ENCODE measurements at places on chromosomes 6 and 20.

DNA sequence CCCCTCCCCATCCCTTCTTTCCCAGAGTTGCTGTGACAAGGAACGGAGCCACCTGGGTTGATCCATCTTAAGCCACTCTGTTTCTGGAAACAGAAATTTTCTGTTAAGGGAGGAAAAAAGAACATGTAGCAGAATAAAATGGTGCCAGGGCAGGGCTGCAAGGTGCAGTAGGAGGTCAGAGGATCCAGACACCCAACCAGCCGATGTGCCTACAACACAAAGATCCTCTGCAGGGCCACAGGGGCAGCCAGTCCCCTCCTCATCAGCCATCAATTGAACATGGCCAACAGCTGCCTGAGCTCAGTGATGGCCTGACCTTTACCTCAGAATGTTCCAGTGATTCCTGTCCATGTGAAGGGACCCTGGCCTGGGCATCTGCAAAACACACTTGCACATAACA is 11.9 kb downstream of the MDFI start:
- H3K4me3 ChIP-seq: no peak overlapping the region
- H3K36me3 ChIP-seq: peaks cover 3% of the 10 kb centered on the region
- H3K27me3 ChIP-seq: peaks cover 3% of the 10 kb centered on the region

DNA sequence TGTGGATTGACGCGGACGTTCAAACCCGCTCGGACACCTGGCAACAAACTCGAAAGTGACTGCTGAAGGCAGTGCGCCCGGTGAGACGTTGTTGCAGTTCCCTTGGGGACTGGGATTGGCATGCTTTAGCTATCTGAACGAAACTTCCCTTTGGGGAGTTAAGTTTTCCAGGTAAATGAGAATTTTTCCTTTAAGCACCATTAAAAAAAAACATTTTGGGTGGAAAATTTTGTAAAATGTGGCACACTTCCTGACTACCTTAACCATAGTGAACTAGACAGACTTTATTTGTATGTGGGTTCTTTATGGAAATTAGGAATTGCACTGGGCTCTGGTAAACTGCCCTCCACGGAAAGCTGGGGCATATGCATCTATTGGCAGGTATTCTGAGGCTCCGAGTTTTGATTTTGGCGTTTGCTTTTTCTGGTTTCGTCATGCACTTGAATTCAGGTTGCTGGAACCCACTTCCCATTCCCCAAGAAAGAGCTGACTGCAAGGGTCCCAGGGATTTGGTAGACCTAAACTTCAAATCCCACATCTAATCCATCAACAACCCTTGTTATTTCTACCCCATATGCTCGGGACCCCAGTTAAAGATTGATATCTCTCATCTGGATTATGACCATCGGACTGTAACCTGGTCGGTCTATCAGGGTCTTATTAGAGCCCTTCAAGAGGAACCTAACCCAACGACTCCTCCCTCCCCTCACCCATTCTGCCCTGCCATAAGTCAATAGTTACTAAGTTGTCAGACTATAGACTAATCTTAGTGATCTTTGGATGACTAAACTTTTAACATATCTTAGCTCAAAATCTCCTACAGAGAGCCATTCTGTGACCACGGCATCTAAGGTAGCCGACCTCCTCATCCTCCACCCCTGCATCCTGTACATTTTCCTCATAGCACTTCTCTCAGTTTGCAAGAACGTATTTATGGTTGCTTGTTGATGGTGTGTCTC is 800 bp upstream of the DYNLT1 start:
- H3K27ac ChIP-seq: peak overlapping the region; percentile 90
- peak; percentile 35 for DNase-seq
- H3K36me3 ChIP-seq: no peaks in the 10 kb centered on the region
- peak overlapping the region; percentile 82 for H3K4me3 ChIP-seq

DNA sequence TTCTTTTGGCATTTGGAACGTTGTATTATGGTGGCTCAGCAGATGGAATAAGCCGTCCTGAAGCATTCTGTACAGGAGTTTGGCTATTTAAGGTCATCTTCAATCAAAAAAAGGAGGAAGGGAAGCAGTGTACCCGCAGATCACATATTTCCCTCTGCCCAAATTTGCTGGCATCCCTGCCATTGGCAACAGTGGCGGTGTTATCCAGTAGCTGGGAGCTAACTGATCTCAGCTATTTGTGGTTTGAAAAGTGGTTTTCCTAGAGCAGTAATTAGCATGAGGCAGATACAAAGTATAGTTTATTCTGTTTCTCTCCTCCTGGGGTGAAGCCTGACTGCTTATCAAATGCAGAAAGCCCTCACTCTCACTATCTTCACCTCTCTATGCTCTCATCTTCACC is 576.8 kb downstream of the QKI start:
- H3K4me3 ChIP-seq: no peak overlapping the region
- H3K4me1 ChIP-seq: no peaks in the 10 kb centered on the region
- no peaks in the 10 kb centered on the region for H3K27me3 ChIP-seq
- H3K27ac ChIP-seq: no peak overlapping the region

- no peak overlapping the region for H3K27ac ChIP-seq
- peaks cover 9% of the 10 kb centered on the region for H3K4me1 ChIP-seq
- H3K36me3 ChIP-seq: no peaks in the 10 kb centered on the region
Observed at GRCh38 chr20:56943946-56944945, 315.1 kb downstream of the TFAP2C start.

- no peak overlapping the region for H3K27ac ChIP-seq
- H3K4me3 ChIP-seq: no peak overlapping the region
- no peaks in the 10 kb centered on the region for H3K4me1 ChIP-seq
- no peaks in the 10 kb centered on the region for H3K36me3 ChIP-seq
- DNase-seq: no peak
- peaks cover 10% of the 10 kb centered on the region for H3K27me3 ChIP-seq
Observed at GRCh38 chr20:43899274-43900120, 15.2 kb upstream of the TOX2 start.

DNA sequence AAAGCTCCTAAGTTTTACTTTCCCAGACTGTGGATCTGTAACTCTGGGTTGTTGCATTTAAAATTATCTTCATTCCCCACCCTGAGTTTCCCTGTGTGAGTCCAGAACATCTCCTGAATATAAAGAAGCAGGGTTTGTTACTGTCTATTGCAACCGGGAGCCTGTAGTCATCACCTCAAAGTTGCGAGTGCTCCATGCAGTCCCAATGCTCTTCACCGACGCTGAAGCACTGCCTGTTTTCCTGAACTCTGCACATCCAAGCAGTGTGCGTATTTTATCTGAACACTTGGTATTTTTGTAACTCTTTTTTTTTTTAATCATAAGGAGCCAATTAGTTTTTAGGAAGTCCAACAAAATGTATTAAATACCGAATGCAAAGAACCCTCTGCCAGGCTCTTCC is 907 bp upstream of the HLA-B start:
- no peak overlapping the region for H3K4me3 ChIP-seq
- peaks cover 9% of the 10 kb centered on the region for H3K36me3 ChIP-seq
- no peak overlapping the region for H3K27ac ChIP-seq

- no peak overlapping the region for H3K4me3 ChIP-seq
- H3K36me3 ChIP-seq: no peaks in the 10 kb centered on the region
- no peaks in the 10 kb centered on the region for H3K27me3 ChIP-seq
Observed at GRCh38 chr6:26351544-26351953, 13.4 kb upstream of the BTN3A2 start.

GRCh38 chr6:2560917-2561698 is 189.6 kb downstream of the MYLK4 start:
- H3K27me3 ChIP-seq: no peaks in the 10 kb centered on the region
- no peaks in the 10 kb centered on the region for H3K4me1 ChIP-seq
- H3K27ac ChIP-seq: no peak overlapping the region
- no peak for DNase-seq
- H3K4me3 ChIP-seq: no peak overlapping the region

- DNase-seq: no peak
- no peak overlapping the region for H3K27ac ChIP-seq
- H3K4me1 ChIP-seq: peaks cover 9% of the 10 kb centered on the region
- no peaks in the 10 kb centered on the region for H3K36me3 ChIP-seq
- H3K4me3 ChIP-seq: no peak overlapping the region
Observed at GRCh38 chr6:131646249-131646670, 9.2 kb downstream of the ENPP3 start.

GRCh38 chr6:53172468-53172803 is 23.8 kb upstream of the GCM1 start:
- no peaks in the 10 kb centered on the region for H3K36me3 ChIP-seq
- no peaks in the 10 kb centered on the region for H3K27me3 ChIP-seq
- DNase-seq: no peak

DNA sequence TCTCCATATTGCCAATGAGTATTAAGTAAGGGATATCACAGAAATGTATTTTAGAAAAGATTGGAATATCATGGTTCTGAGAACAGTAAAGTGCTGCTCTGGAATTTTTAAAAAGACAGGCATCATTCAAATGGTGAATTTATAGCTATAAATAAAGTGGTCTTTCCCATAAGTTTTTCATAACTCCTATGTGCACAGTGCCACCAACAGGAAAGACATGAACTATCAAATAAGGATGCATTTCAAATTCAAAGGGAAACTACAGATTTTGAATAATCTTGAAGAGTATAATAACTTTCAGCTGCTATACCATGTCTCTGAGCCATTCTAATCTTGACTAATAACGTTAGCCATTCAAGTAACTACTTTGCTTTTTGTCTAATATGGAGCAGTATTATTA is 456.8 kb upstream of the GJE1 start:
- no peaks in the 10 kb centered on the region for H3K36me3 ChIP-seq
- H3K27me3 ChIP-seq: no peaks in the 10 kb centered on the region
- H3K27ac ChIP-seq: no peak overlapping the region
- H3K4me3 ChIP-seq: no peak overlapping the region

GRCh38 chr6:21423106-21423854 is 170.3 kb upstream of the SOX4 start:
- no peaks in the 10 kb centered on the region for H3K4me1 ChIP-seq
- H3K27ac ChIP-seq: no peak overlapping the region
- no peaks in the 10 kb centered on the region for H3K36me3 ChIP-seq
- H3K27me3 ChIP-seq: no peaks in the 10 kb centered on the region
- no peak overlapping the region for H3K4me3 ChIP-seq

DNA sequence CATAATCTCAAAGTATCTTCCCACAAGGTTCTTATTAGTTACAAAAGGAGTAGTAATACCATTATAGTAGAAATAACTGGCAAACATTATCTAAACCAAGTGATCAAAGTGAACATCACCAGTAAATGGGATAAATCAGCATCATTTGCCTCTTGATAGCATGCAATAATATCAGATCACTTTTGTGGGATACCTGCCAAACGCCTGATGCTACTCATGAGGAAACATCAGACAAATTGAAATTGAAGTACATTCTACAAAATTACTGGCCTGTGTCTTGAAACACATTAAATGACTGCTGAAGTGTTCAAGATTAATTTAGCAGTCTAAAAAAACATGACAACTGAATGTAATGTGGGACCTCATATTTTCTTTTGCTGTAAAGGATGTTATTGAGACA is 208.1 kb downstream of the TINAG start:
- no peaks in the 10 kb centered on the region for H3K4me1 ChIP-seq
- no peak overlapping the region for H3K27ac ChIP-seq
- no peak for DNase-seq

DNA sequence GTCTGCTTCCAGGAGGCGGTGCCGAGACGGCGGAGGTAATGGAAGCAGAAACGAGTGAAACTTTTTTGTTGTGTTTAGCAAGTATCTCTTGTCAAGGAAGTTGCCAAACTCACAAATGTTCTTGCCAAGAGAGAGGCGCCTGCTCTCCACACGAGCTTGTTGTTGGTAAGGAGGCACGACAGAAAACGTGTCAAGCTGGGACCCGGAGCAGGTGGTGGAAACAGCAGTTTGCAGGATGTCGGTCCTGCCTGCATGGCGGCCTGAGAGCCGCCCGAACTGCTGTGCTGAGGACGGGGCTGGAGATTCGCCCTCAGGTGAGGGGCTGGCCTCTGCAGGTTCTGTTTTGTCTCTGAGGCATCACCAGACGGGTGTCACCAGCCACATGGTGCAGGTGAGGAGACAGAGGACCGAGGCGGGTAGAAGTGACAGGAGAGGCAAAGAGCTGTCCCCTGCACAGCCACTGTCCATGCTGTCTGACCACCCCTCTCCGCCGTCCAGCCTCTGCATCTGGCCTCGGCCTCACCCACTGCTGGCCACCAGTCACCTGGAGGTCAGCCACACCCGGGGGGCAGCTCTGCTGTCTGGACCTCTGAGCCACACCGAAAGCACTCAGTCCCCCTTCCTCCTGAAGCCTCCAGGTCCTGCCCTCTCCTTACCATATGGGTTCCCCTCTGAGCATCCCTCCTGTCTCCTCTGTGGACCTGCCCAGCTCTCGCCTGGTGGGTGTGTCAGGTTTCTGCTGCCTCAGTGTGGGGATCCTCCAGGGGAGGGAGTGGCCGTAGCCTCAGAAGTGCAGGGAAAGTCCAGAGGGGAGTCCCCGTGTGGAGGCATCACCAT is 261.5 kb downstream of the TAF4 start:
- DNase-seq: no peak
- H3K4me1 ChIP-seq: peaks cover 23% of the 10 kb centered on the region
- H3K36me3 ChIP-seq: no peaks in the 10 kb centered on the region
- H3K27me3 ChIP-seq: peaks cover 90% of the 10 kb centered on the region
- peak overlapping the region; percentile 22 for H3K4me3 ChIP-seq

- H3K4me3 ChIP-seq: no peak overlapping the region
- no peak for DNase-seq
- H3K36me3 ChIP-seq: no peaks in the 10 kb centered on the region
Observed at GRCh38 chr6:34671801-34672656, 24.5 kb downstream of the ILRUN start.

DNA sequence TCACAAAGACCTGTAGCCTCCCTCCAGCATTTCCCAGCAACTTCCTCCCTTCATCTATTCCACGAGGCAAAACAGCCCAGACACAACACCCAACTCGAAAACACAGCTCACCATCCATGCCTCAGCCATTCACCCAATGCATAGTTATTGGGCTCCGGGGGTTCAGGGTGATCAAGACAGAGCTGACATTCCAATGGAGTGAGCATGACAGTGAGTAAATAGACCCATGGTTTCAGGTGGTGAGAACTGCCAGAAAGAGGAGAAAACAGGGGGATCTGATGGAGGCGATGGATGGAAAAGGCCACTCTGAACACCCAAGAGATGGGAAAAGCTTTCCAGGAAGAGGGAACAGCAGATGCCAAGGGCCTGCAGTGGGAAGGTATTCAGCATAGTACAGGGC is 5.9 kb downstream of the CASS4 start:
- DNase-seq: no peak
- no peaks in the 10 kb centered on the region for H3K36me3 ChIP-seq
- no peaks in the 10 kb centered on the region for H3K27me3 ChIP-seq

DNA sequence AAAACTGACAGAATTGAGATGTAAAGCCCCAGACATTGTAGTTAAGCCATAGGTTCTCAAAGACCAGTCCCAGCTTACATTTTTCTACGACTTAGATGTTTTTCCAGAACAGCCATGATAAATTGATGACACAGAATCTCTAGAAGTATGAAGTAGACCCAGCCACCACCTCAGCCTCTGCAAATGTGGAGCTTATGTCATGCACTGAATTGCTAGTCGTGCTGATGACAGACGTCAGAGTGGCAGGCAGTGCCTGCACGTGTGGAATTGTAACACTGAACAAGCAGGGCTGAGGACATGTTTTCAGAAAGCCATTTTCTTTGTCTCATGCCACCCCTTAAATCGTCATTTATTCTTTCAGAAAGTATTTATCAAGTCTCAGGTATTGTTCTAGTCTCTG is 72.4 kb upstream of the TMEM181 start:
- H3K4me1 ChIP-seq: no peaks in the 10 kb centered on the region
- H3K27me3 ChIP-seq: no peaks in the 10 kb centered on the region
- H3K4me3 ChIP-seq: no peak overlapping the region
- no peak for DNase-seq
- peaks cover 20% of the 10 kb centered on the region for H3K36me3 ChIP-seq
- H3K27ac ChIP-seq: no peak overlapping the region

GRCh38 chr6:134176264-134176975 is 124.0 kb upstream of the SLC2A12 start:
- H3K4me1 ChIP-seq: peaks cover 51% of the 10 kb centered on the region
- DNase-seq: peak; percentile 75
- H3K27me3 ChIP-seq: no peaks in the 10 kb centered on the region
- peak overlapping the region; percentile 91 for H3K4me3 ChIP-seq
- H3K27ac ChIP-seq: peak overlapping the region; percentile 99
